Fibroblast of the conjunctiva (primary cell): ENCODE measurements at places on chromosomes 13 and 19.

DNA sequence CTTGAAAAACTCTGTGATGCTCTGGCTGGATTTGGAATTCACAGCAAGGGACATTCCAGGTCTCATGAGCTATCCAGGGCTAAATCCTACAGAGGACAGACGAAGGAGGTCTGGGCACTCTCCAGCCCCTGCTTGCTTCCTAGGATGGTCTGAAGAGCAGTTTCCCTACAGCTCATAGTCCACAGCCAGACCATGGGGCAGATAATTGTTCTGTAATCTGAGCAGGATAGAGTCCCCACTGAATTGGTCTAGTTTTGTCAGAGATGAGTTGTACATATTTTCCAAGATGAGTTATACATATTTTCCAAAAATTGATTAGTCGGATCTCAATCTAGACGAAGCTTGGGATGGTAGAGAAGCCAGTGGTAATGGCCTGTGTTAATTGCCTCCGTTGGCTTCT lies 75.6 kb downstream of the C13orf42 start:
- no peak for DNase-seq

- no peak for DNase-seq
These were observed 517.0 kb downstream of the MYO16 start for GRCh38 chr13:109146393-109146792.

- DNase-seq, result no peak
These were observed 5.2 kb upstream of the SRRM5 start for GRCh38 chr19:43606569-43607229.

DNA sequence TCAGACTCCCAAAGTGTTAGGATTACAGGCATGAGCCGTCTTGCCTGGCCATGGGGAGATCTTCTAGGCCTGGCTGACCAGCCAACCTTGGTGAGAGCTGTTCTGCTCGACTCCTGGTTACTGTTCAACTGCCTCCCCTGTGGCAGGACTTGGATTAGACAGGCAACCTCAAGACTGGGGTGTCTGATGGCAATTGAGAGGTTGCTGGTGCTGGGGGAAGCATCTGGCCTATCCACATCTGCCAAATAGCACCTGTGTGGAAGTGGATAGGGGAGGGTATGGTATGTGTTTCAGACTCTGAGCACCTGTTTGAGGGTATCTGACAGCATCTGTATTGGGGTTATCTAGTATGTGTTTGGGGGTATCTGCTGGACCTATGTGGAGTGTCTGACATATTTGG lies 44.7 kb downstream of the ARHGEF18 start:
- DNase-seq, result no peak

DNA sequence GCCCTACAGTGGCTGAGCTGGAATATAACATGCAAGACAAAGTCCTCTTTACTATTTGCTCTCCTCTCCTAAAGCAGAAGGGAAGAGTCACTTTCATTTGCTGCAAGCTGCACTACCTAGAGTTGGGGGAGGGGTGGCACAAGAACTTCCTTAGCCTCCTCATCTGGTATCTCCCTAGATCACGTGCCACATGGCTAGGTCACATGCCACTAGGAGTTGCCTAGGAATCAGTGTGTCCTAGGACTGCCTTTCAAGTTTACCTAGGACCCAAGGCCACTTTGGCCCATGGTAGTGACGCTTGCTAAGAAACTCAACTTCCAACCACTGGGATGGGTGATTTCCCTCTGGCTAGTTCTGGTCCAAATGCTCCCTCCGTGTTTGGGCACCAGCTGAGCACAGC lies 625.2 kb downstream of the DIAPH3 start:
- no peak for DNase-seq

- no peak for DNase-seq
These were observed 683.8 kb upstream of the ATXN8OS start for GRCh38 chr13:69423844-69424243.

DNA sequence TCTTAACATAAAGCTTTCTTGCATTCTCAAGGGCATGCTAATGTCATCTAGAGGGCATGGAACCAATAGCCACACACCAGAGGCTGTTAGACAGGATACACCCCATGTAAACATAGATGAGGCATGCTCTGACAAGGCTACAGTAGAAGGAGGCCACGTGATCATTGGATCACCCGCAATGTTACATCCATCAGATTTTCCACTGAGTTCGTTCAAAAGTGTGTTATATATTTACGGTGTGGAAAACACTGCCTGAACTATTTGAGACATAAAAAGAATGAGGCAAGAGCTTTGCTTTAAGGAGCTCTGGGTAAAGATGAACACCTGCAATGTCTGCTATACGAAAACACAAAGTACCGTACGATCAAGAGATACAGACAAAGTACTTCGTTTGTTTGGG lies 817.5 kb upstream of the SLC10A2 start:
- no peak for DNase-seq

DNA sequence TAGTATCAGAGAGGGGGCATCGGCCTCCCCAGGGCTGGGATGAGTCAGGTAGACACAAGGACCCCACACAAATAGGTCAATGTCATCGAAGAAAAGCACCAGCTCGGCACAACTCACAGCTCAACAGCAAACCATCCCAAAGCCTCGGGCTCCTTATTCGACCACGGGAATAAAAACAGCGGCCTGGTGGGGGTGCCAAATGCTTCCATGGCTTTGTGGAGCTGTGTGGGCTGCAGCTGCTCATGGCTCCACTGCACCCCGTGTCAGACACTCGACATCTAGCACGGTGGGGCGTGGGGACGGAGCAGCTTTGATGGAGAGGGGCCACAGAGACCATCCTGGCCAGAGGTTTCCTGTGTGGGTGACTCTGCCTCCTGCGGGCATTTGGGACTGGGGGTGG lies 212.5 kb upstream of the SOX1 start:
- DNase-seq, result no peak

DNA sequence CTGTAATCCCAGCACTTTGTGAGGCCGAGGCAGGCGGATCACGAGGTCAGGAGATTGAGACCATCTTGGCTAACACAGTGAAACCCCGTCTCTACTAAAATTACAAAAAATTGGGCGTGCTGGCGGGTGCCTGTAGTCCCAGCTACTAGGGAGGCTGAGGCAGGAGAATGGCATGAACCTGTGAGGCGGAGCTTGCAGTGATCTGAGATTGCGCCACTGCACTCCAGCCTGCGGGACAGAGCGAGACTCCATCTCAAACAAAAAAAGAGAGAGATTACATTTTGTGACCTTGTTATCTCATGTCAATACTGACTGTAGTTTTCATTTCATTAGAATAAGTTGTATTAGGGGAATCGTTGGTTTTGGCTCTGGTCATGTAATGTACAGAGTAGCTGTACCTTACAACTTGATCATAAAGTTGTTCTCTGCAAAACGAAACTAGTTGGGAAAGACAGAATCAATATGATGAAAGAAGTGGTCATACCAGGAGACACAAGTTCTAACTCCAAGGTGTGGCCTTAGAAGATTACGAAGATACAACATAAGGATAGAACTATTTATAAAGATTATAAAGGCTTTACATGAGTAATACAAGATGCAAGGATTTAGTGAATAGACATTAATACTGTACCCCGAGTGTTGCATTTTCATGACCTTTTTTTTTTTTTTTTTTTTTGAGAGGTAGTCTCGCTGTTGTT lies 15.3 kb downstream of the TMEM38A start:
- DNase-seq, result no peak

DNA sequence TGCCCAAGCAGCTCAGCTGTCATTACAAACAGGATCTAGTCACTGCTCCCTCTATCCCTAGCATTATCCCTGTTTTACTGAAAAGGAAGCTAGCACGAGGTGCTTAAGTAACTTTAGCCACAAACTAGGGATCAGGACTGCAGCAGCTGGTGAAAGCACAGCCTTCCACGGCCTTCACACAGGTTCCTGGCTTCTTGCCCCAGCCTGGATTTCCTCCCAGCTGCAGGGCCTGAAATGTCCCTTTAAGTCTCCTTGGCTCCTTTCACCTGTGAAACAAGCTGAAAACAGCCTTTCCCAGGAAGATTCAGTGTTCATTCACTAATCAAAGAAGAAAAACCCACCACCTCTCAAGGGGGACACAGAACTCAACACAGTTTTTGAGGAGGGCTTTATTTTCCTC lies 754.5 kb downstream of the DIAPH3 start:
- no peak for DNase-seq

- no peak for DNase-seq
These were observed 3.0 kb upstream of the DIRAS1 start for GRCh38 chr19:2724148-2724557.

- no peak for DNase-seq
These were observed 404 bp downstream of the C19orf44 start for GRCh38 chr19:16496613-16496983.

DNA sequence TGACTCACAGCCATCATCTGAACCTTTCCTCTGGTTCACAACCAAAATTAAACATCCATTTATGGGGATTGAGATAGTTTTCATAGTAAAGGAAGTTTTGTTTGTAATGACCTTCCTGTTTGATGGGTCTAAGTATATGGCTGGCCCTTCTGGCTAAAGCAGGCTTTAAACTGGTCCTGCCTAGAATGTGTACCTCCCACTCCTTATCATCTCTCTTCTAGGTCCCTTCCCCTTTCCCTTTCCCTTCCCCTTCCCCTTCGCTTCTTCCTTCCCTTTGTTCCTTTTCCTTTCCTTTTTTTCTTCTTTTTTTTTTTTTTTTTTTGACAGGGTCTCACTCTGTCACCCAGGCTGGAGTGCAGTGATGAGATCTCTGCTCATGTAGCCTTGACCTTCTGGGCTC lies 35.6 kb downstream of the BBC3 start:
- no peak for DNase-seq

DNA sequence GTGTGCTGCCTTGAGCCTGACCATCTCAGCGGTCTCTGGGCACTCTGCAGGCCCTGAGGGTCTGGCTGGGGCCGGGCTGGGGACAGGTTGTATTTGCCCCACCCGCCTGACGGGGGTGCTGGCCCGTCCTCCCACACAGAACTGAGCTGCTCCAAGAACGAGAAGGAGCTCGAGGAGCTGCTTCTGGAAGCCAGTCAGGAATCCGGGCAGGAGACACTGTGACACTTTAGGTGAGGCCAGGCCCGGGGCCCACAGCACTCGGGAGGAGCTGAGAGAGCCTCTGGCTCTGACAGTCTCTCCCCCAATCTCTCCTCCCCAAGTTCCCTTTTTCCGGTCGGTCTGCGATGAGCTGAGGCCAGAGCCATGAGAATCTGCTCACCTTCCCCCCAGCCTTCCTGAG lies 14.5 kb downstream of the NKPD1 start:
- DNase-seq, result no peak

DNA sequence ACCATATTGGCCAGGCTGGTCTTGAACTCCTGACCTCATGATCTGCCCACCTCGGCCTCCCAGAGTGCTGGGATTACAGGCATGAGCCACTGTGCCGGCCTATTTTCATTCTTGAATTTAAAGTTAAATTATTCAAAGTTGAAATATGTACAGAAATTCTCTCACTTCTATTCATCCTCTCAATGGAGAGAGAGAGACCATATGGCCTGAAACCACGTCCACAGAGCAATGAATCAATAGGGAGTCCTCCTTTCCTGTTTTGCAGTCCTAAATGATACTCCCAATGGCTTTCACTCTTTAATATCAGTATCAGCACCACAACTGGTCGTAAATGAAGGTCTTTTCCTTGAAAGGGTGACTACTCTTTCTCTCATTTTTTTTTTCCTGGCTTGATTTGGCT lies 30.5 kb upstream of the KCTD4 start:
- no peak for DNase-seq

DNA sequence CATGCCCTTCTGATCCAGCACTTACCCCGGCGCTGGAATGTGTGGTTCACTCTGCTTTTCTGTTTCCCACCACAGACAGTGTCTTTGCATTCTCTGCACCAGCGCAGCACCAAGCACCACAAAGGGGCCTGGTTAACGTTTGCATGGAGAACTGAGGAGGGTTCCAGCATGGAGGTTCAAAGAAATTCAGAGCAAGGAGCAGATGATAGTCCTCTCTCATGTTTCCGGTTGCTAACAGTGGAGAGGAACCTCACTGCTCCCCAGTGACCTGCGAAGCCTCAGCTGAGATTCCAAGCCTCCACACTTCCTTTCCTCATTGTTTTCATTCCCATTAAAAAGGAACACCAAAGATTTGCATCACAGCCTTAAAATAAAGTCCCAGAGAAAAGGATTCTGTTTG lies 99.7 kb downstream of the STARD13 start:
- no peak for DNase-seq

DNA sequence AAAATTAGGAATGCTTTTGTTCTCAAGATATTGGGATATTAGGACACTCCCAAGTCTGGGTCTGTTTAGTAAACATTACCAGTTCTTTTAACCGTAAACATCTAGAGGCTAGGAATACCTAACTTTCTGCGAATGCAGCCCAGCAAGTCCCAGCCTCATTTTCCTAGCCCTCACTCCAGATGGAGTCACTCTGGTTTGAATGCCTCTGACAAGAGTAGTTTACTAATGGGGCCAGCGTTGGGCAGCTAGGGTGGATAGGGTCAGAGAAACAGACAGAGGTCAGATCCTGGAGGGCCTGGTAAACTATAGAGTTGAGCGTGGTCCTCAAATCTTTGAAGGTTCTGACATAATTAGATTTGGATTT lies 53.6 kb downstream of the WDFY2 start:
- no peak for DNase-seq

- no peak for DNase-seq
These were observed 70.2 kb downstream of the KLF2 start for GRCh38 chr19:16394681-16395375.

DNA sequence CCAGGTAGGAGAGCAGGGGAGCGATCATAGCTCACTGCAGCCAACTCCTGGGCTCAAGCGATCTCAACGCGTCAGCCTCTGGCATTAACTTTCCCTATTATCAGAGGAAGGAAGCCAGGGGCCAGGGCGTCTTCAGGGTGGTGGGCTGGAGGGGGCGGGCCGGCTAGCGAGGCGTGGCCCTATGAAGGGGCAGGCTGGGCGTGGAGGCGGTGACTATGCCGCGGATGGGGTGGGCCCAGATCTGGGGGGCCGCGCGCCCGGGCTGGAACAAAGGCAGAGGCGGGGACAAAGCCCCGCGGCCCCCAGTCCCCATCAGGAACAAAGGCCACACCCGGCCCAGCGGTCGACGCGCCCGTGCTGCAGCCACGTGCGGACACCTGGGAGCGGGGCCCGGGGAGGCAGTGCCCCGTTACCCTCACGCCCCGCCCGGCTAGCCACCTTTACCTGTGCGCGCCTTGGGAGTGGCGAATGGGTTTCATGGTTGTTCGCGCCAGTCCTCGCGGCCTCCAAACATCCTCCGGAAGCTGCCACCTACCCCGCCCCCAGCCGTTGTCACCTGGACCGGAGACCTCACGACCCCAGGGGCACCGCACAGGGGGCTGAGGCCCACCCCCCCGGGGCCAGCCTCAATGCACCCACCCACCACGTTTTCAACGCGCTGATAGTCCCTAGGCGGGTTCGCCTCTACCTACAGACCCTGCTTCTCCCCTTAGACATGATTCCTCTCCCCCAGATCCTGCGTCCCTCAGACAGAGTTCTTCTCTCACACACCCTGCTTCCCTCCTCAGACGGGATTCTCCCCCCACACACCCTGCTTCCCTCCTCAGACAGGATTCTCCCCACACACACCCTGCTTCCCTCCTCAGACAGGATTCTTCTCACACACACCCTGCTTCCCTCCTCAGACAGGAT lies 5.4 kb upstream of the TRIM28 start:
- DNase-seq, result no peak

- no peak for DNase-seq
These were observed 45.3 kb downstream of the DHRS12 start for GRCh38 chr13:51758691-51759090.

- no peak for DNase-seq
These were observed 577.8 kb upstream of the SLITRK5 start for GRCh38 chr13:87093399-87093798.
